ENCODE measurements at places on chromosomes 4 and X.

- no peak for DNase-seq
Observed at GRCh38 chr4:26296514-26296913, 24.3 kb upstream of the RBPJ start.

- no peak for DNase-seq
Observed at GRCh38 chrX:137852502-137852901, 286.6 kb downstream of the ZIC3 start.

- DNase-seq: no peak
Observed at GRCh38 chrX:149717803-149718202, 5.9 kb downstream of the MAGEA11 start.

DNA sequence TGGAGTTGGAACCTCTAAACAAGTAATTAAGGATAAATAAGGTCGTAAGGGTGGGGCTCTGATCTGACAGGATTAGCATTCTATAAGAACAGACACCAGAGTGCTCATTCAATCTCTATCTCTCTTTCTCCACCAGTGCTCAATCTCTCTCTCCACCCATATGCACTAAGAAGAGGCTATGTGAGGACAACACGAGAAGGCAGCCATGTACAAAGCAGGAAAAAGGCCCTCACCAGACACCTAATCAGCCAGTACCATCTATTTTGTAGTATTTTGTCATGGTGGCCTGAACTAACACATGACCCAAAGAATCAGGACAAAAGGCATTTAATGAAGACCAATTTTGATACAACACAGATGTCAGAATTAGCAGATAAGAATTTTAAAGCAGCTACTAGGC lies 16.8 kb downstream of the RFC1 start:
- DNase-seq: no peak

DNA sequence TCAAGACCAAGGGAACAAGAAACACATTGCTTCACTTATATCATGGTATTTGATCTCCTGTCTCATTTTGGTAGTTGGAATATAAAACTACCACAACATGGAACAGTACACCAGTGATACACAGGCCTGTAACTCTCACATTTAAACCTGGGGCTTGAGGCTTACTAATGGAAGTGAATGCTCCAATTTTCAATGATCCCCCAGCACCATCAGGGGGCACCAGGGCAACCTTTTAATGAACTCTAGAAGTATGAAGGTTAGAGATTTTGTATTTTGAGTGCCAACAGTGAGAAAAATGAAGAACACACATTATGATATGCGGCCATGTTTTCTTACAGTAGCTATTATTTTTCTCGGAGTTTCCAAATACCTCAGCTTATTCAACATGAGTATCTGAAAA lies 50.7 kb downstream of the C4orf33 start:
- DNase-seq: no peak

GRCh38 chrX:47224266-47224895 lies 5.9 kb downstream of the CDK16 start:
- DNase-seq: no peak

- no peak for DNase-seq
Observed at GRCh38 chr4:153297116-153297515, 47.4 kb upstream of the MND1 start.

- no peak for DNase-seq
Observed at GRCh38 chr4:54872261-54872660, 214.5 kb downstream of the KIT start.

DNA sequence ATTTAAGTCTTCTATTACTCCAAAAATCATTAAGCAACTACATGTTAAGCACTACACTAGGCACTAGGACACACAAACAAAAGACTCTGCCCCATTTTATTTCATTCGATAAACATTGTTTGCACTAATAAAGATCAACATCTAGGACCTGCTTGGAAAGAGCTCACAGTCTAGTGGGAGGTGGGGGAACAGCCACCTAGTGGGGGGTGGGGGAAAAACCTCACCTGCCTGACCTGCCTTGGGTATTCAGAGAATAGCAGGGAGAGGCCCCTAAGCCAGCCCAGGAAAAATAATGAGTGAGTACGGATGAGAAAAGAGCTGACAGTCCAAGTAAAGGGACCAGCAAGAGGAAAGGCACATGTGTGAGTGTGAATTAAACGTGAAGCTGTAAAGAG lies 52.2 kb downstream of the PRDM5 start:
- DNase-seq: no peak

DNA sequence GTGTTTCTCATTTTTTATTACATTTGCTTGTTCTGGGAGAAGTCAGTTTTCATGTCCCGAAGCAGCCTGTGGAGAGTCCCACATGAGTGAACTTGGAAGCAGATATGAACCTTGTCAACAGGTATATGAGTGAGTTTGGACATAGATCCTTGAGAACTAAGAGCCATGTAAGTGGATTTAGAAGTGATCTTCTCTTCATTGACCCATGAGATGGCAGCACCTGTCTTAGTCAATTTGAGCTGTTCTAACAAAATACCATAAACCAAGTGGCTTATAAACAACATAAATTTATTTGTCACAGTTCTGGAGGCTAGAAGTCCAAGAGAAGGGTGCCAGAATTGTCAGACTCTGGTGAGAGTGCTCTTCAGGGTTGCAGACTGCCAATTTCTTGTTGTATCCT lies 1043.8 kb downstream of the ADGRL3 start:
- no peak for DNase-seq
